ENCODE measurements at places on chromosomes 6 and 20. TPM values are rescaled to one million over a fixed set of nuclear protein-coding genes. Genes with fewer than 3 reads are reported as not detected.

Gene CDH4
- 0.25 TPM for total RNA-seq

- no peak for DNase-seq
Measured at GRCh38 chr6:118298476-118299427, 249.3 kb upstream of the PLN start.

DNA sequence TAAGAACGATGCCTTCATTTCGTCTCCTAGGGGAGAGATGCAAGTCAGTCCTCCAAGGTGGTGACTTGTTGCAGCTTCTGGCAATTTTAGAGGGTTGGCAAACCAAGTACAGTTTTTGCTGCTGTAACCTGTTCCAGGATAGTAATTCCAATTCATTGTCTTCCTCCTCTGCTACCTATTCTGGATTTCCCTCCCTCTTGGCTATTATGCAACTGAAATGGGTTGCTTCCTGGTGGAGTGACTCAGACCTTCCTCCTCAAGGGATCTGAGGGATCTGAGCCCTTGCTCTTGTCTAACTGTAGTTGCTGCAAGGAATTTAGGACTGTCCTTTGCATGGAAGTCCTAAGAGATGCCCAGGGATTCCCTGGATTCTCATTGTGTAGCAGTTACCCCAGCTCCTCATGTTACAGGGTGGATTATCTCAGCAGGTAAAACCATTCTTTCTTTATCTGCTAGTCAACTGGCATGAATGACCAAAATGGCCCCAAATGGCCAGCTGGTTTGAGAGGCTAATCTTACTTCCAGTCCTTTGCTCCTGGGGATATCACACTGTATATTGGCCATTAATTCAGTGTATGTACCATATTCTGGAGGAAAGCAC is 17.6 kb upstream of the ELMO2 start:
- no peak for DNase-seq

DNA sequence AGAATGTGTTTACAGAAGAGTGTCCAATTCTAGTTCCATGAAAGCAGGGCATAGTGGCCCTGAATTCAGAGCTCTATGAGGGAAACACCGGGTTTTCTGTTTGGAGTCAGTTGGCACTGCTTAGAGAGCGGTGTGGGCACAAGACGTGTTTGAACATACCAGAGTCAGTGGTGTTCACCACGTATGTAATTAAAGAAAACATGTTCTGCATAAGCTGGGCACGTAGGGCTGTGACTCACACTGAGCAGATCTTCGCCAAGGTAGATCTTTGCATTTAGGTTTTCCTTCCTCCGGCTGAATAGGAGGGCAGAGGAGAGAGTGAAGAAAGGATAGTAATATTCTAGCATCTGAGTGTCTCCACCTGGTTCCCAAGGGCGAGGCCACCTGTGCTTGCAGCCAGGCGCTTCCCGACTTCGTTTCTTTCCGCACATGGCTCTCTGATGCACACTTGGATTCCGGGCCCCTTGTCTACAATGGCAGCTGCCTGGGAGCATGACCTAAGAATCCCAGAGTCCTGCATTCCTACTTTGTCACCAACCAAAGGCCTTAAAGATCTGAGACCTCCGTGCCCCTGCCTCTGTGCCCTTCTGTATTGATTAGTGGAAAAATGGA is 136.2 kb downstream of the ERMARD start:
- no peak for DNase-seq

GRCh38 chr6:116682334-116682712 is 1.3 kb downstream of the KPNA5 start:
- DNase-seq: peak; percentile 45

DNA sequence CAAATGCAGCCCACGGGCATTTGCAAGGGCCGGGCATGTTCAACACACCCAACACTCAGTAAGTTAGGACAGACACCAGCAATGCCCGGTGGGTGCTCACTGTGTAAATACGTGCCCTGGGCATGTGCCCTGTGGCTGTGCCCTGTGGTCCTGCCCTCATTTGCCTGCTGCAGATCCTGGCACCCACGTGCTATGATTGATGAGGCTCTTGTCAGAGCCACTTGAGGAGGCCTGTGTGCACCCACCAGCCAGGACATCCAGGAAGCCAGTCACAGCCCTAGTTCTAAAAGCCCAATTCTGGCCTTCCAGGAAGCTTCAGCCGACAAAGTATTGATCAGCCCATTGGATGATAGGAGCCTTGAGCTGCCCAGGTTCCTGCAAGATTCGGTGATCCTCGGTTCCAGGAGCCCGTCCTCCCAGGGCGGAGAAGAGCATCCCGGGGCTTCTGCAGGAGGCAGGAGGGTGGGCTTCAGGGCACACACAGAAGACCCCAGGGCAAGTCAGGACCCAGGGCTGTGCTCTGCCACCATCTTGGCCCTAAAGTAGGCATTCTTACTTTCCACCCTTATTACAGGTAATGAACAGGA is 223.9 kb downstream of the PREX1 start:
- DNase-seq: no peak

Gene ZBP1
- not detected for total RNA-seq

Gene HCRTR2
- total RNA-seq: not detected

GRCh38 chr20:47281376-47281775 is 75.1 kb downstream of the ZMYND8 start:
- DNase-seq: no peak

Gene NANP
- total RNA-seq: 9.3 TPM

- no peak for DNase-seq
Measured at GRCh38 chr6:45676380-45676779, 298.6 kb upstream of the SUPT3H start.

- no peak for DNase-seq
Measured at GRCh38 chr6:166494757-166495486, 91.6 kb downstream of the RAMACL start.

DNA sequence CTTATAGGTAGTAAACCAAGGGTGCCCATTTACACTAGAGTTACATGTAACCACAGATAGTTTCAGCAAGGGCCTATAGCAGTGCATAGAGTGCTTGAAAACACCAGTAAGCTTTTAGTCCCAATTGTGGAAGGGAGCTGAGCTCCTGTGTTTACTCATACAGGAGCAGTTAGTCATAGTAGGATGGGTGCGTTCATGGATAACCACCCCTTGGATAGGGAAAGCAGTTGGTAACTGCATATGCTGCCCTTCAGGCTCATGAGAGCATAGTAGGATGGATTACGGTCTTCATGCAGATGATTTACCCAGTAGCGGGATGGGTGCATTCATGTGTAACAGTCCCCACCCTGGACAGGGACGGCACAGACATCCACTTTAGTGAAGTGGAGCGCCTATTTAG is 45.1 kb downstream of the OR2B6 start:
- no peak for DNase-seq

- no peak for DNase-seq
Measured at GRCh38 chr6:111990214-111990613, 63.7 kb upstream of the CCN6 start.

GRCh38 chr6:22401932-22402331 is 105.1 kb upstream of the PRL start:
- DNase-seq: no peak

Gene IRAK1BP1
- 7.9 TPM for total RNA-seq

GRCh38 chr6:124968401-124968800 is 6.2 kb downstream of the RNF217 start:
- DNase-seq: peak; percentile 3

DNA sequence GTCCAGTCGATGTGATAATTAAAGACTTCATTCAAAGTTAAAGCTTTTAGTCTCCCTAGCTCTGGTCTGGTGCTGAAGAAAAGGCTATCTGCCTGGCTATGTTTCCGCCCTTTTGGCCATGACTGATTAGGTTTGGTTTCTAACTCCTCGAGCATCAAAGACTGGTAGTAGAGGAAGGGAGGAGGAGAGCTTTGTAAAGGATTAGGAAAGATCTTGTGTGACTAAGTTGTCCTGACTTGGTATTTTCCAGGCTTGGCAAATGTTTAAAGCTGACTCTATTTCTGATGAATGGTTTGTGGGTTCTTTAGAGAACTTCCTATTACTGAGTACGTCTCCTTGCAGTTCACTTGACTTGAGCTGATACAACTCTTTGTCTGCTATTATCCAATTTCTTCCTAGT is 312.9 kb downstream of the GJA1 start:
- DNase-seq: peak; percentile 90

Gene KHDC1L
- not detected for total RNA-seq

DNA sequence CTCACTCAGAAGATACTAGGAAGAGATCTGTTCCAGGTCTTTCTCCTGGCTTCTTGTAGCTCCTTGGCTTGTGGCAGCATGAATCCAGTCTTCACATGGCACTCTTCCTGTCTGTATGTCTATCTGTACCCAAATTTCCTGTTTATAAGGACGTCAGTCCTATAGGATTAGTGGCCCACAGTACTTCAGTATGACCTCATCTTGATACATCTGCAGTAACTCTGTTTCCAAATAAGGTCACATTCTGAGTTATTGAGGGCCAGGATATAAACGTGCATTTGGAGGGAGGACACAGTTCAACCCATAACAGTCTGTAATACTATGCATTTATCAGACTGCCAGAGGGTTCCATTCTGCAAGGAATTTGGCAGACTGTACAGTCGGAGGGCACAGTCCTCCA is 57.6 kb upstream of the DYNLRB1 start:
- no peak for DNase-seq

- no peak for DNase-seq
Measured at GRCh38 chr6:46921731-46922130, at the start of gene ADGRF5. ADGRF5 (minus strand) TSS chr6:46921938; CDS start chr6:46906762, 15,176 bp downstream.

Gene GLO1
- 79.1 TPM for total RNA-seq

GRCh38 chr6:71206089-71206488 is 82.5 kb upstream of the OGFRL1 start:
- no peak for DNase-seq

GRCh38 chr6:1860756-1861348 is 251.1 kb downstream of the FOXC1 start:
- DNase-seq: no peak

DNA sequence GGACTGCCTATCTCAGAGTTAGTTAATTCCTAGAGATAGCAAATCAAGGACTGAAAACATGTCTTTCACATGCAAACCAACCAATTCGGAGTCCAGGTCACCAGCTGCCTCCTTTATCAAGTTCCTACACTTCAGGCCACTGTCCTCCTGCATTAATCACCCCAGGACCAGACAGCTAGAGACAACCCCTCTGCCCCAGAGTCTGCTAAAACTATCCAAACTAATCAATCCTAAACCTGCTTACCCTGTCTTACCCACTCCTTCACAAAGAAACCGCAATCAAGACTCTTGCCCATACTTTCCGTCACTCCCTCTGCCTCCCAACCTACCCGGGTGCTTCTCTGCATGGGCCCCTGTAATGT is 207.0 kb downstream of the HIVEP2 start:
- DNase-seq: no peak

- no peak for DNase-seq
Measured at GRCh38 chr6:73929405-73929804, 233.4 kb downstream of the CD109 start.

DNA sequence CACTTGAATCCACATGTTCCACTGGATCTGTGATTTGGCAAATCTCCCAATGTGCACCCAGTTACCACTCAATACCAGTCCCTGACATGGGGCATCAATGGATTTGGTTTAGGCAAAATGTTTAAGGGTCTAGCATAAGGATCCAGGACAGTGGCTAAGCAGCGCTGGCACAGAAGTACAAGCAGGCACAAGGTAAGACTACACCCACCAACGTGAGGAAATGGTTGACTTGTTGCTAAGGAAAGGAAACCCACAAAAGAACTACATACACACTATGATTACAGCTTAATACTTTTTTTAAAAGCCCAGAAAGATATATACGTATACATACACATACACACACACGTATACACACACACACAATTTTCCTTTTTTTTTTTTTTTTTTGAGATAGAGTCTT is 79.0 kb downstream of the DNAAF9 start:
- DNase-seq: no peak

GRCh38 chr20:46150943-46151342 is 32.8 kb downstream of the CD40 start:
- no peak for DNase-seq

GRCh38 chr6:90158936-90159335 is 137.7 kb downstream of the BACH2 start:
- DNase-seq: no peak

DNA sequence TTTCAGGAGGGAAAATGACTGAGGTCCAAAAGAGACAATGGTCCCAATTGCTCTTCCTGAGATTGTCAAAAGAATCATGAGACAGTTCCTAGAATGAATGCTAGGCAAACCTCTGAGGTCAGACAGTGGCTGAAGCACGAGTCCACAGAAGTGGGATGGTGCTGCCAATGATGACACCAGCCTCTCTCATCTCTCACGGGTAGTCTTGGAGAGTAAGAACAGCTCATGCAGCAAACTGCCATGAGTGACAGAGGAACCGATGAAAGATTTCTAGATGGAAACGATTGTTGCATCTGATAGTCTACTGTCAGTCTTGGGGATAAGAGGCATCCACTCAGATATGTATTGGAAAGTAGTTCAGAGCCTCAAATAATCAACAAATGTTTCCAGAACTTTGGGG is 188.7 kb downstream of the SLC24A3 start:
- DNase-seq: no peak

- no peak for DNase-seq
Measured at GRCh38 chr6:132359886-132360285, 41.4 kb downstream of the MOXD1 start.

DNA sequence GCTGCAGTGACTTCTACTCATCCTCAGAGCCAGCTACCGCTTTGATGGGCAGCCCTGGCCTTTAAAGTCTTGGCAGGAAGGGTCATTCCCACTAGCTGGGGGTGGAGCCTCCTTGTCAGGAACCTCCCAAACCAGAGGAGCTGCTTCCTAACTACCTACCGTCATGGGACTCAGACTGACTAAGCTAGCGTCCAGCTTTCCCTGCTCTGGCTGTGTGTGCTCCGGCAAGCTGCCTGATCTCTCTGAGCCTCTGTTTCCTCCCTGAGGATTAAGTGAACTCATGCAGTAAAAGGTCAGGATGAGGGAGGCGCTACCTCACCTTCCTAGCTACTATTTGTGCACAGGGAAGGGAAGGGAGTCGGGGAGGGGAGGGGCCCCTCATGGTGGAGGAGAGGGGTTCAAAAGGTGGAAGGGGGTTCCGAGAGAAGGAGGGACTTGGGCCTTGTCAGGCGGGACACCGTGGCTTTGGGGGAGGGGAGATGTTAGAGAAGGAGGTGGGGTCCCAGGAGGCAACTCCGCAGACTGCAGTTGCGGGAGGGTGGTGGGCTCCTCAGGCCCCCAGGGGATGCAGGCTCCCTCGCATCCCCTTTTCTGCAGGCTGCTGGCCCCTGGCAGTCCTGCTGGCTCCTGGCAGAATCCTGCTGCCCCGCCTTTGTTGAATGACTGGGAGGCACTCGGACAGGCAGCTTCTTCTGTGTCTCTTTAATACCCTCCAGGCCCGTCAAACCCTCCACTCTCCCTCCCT is 9.8 kb downstream of the DUSP15 start:
- peak; percentile 48 for DNase-seq

- DNase-seq: peak; percentile 22
Measured at GRCh38 chr20:9172851-9173250, 104.0 kb downstream of the PLCB4 start.

- DNase-seq: no peak
Measured at GRCh38 chr20:55632592-55632991, 372.7 kb downstream of the CBLN4 start.

Data from fibroblast of the aortic adventitia (primary cell).